ENCODE measurements at places on chromosomes 5 and 9.

DNA sequence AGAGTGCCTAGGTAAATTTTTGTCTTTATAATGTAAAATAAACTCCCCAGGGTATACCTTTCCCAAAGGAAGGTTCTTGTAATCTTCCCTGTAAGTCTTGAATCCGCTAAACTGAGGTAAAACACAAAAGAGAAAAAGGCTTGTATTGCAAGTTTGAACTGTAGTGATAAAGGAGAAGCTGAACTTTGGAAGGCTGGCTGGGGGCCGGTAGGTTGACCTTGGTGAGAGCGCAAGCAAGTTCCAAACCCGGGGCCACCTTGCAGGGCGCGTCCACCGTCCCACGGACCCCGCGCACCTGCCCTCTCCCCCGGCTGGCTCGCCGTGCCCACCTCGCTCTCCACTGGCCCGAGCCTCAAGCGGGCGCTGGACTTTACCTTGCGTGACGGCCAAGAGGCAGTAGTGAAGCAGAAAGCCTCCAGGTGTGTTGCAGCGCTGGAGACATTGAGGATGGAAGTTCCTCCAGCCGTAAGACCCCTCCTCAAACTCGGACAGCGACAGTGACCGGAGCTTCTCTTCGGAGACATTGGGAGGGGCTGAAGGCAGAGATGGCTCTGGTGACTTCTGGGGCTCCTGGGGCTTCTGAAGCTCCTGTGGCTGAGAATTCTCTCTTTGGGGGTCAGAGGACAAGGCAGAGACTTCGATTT, 428 bp downstream of the SLCO4C1 start:
- no peak for DNase-seq

GRCh38 chr5:179802207-179802883, 4.3 kb downstream of the MGAT4B start:
- no peak for DNase-seq

DNA sequence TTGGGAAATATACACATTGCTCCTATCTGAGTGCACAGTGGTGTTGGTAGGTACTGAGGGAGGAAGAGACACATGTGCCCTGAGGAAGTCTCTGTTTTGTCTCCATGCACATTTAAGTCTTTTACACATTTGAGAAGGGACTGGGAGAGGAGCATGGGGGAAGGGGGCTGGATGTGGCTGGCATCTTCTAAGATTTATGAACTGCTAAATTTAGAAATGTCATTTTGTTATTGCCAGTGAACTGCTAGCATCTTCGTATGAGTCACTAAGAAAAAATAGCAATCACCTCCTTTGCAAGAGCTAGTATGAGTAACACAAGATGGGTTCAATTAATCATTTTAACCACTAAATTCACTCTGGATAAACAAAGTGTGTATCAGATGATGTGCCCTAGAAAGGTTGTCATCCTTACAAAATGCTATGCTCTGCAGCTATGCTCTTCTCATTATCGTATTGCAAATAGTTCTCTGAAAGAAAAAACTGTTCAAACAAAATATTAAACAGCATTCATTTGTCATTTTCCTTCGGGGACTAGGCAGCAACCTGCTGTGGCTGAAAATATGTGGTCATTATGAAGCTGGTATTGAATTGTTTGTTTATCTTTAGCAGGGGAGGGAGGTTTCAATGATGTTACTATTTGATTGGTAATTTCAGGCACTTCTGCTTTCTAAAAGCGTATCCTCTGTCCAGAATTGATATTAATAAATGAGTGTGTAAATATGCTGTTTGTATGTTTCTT, 236.5 kb downstream of the DMRTA1 start:
- no peak for DNase-seq

DNA sequence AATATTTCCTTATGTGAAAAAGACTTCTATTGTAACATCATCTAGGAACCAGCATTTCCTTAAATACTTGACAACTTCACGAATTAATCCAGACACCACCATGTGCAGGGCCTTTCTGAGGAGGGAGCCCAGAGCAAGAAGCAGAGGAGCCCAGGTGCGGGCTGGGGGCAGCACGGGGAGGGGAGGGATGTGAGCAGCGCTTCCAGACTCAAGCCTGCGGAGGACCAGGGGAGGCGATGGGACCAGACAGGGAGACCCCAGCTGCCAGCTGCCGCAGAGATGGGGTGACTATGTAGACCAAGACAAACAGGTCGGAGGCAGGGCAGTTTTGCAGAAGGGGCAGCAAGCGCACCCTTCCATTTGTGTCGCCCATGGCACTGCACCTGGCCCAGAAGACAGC, 596.1 kb downstream of the IRX1 start:
- no peak for DNase-seq

- DNase-seq, result no peak
Observed at GRCh38 chr5:93327605-93328004, 253.4 kb downstream of the NR2F1-AS1 start.

DNA sequence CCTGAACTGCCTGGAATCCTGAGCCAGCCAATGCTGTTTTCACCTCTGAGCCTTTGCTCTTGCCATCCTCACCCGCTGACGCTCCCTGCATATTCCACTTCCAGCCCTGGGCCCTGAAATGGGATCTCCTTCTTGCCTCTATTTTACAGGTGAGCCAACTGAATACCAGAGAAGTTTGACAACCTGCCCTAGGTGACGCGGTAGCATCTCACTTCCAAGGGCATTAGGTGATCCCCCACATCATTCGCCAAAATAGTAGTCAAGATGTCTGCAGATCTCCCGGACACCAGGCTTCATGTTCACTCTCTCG, 43.5 kb downstream of the FOXI1 start:
- DNase-seq, result no peak

DNA sequence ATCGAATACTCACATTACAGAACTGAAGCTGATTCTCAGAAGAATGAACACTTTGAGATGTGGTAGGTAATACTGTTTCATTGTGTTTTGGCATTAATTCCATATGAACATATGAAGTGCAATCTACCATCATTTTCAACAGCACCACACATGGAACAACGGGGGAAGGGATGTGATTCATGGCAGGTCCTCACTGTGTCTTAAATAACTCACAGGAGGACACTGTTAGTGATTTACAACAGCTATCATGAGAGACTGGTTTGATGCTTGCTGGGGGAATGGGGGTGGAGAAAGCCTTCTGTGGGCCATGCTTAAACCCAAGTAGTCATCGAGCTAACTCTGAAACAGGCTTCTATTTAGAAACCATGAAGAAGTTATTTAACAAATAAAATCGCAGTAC, 232.9 kb downstream of the SPOCK1 start:
- DNase-seq, result no peak

DNA sequence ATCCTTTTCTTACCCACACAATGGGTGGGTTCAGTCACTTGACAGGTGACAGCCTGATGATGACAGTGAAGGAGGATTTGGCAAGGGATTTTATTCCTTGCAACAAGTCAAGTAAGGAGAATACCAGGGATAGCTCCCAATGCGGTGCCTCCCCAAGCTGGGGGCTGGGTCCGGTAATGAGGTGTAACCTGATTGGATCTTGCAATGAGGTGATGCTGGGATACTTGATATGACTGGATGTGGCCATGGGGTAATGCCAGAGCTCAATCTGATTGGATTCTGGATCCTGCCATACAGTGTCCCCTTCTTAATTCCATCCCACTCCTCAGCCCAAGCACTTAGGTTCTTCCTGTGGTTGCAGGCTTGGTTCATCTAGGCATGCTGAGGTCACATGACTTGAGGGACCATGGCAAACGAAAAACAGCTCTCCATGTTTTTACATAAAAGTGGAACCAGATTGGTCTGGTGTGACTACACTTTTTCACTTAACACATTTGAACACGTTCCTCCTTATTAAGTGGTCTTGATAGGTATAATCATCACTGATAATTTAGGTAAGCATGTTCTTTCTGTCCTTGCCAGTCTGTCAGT, 181.1 kb downstream of the PDZD2 start:
- no peak for DNase-seq

DNA sequence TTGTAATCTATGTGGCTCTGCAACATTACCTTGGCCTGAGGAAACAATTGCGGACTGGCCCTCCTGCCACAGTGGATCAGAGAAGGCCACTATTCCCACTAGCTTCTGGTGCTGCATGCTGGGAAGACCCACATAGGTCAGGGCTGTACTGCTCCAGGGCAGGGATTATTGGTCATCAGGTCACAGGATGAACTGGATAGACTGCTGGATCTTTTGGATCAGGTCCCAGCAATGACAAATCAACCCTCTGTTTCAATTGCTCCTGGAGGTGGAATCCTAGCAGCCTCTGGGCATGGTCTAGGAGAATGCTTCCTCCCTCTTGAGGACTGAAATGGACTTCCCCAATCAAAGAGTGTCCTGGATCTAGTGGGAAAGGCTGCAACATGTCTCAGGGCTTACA, 66.7 kb upstream of the PHF24 start:
- DNase-seq, result no peak
